Hindlimb muscle (tissue), 1 donor: ENCODE measurements at places on chromosomes 11 and 22.
A peak's percentile ranks its signal among the peaks of the same experiment; 100 is the strongest.

GRCh38 chr11:8693010-8693551, 10.5 kb downstream of the RPL27A start:
- no peak for DNase-seq

DNA sequence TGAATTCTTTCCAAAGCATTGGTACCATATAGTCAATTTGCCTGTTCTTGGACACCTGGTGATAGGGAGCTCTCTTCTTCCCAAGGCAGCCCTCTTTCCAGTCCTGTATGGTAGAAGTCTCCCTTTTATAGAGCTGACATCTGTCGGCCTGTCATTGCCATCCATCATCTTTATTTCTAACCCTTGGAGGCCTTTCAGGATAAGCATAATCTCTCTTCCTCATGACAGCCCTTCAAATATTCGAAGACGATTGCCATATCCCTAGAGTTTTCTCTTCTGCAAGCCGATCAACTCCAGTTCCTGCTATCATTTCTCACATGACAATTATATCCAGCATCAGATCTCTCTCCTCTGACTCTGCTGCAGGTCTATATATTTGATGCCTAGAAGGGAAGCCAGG, 32.7 kb upstream of the SYN3 start:
- DNase-seq, result no peak

DNA sequence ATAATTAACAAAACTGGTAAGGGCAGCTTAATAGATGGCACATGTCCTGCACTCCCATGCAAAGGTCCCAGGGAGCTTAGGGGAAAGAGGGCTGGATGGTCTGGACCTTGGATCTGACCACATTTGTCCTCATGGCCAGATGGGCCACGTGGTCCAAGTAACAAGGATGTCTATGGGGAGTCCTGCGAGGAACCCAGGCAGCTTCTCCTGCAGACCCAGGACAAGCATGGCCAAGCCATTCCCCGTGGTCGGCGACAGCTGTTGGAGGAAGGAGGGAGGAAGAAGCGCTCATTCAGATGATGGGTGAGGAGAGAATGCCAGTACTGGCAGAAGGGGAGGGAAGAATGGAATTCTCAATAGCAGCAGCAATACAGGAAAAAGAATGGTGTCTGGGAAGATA, 109.2 kb downstream of the DSCAML1 start:
- no peak for DNase-seq

DNA sequence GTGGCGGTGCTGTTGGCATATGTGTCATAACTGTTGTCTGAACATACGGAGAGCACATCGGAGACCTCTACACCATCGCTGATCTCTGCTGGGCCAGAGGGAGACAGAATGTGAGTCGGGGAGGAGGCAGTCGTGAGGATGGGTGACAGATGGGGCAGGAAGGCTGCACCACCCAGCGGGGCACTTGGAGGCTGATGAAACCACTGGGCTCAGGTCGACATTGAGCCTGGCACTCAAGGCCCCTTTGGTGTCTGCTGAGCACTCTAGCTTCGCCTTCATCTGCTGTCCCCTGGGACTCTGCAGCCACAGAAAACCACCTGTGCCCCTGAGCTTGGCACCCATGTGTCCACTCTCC, 2.5 kb upstream of the KLHL35 start:
- DNase-seq, result no peak

DNA sequence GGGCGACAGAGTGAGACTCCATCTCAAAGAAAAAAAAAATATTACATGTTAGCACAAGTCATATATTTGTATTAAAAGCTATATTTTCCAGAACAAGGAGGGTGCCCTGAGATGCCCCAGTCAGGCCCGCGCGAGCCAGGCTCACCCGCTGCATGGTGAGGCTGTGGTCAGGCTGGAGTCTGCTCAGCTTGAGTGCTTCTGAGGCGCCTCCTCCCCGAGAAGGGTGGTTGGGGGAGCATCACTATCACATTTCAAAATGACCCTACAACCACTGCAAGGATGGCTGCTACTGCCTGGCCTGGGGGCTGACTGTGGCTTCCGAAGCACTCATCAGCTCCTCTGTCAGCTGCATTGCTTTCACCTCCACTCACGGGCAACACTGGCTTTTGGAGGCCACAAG, 77.1 kb downstream of the SCUBE1 start:
- no peak for DNase-seq

DNA sequence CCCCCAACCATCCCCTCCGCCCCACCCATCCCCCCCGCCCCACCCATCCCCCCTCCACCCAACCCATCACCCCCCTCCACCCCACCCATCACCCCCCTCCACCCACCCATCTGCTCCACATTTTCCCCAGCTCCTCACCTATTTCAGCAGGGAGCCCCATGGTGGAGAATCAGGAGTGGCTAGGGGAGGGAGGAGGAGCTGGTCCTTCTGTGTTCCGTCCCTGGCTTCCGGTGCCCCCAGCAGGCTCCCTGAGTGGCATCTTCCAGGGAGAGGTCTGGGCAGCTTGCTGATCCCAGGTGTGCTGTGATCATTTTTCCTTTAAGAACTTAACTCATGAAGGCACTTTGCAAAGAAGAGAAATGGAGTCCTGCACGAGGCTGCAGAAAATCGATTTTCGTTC, 365.8 kb downstream of the TBC1D22A start:
- DNase-seq, result no peak

DNA sequence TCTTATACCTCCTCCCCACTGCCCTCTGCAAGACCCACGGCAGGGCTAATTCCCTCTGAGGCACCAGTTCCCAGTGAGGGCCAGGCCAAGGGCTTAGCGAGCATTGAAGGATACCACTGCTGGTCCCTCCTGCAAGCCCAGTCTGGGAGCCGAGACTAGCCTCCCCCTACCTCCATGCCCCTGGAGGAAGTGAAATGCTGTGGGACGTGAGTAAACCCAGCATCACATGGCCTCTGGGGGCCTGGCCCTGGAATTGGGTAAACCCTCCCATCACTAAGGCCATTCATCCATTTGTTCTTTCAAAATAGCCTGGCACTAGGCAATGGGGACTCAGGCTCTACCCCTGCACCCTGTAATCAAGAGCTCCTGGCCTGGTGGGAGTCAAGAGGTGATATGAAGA, 24.7 kb downstream of the ARAP1 start:
- DNase-seq, result no peak

DNA sequence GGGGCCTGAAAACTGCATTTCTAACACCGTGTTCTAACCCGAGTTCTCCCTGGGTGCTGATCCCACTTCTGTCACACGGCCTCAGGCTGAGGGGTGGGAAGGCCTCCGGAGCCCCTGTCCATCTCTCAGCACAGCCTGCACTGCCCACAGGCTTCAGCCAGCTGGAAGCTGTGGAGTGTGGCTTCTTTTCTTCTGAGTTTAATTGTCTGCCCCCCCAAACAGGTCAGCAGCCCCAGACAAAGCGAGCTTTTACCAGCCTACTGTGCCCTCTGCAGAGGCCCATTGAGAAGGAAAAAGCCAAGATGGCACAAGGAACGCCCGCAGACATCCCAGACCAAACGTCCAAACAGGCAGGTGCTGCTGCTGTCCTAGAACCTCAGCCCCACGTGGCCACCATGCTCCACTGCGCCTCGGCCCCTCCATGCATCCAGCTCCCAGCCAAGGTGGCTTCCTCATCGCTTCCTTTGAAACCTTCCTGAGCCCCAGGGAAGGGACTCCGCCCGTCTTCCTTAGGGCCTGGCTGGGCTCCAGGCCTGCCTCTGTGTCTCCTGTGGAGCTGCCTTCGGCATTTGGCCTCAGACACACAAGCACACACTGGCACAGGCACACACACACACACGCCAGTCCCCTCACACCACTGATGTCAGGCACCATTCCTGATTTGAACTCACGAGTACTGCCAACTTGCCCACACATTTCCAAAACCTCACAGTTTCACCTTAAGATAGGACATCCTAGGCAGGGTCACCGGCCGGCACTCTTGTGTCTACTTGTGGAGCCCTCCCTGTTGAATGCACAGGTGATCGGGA, 1.7 kb downstream of the MOB2 start:
- DNase-seq, result no peak

GRCh38 chr11:75035256-75035655, 46.5 kb downstream of the NEU3 start:
- DNase-seq, result no peak

DNA sequence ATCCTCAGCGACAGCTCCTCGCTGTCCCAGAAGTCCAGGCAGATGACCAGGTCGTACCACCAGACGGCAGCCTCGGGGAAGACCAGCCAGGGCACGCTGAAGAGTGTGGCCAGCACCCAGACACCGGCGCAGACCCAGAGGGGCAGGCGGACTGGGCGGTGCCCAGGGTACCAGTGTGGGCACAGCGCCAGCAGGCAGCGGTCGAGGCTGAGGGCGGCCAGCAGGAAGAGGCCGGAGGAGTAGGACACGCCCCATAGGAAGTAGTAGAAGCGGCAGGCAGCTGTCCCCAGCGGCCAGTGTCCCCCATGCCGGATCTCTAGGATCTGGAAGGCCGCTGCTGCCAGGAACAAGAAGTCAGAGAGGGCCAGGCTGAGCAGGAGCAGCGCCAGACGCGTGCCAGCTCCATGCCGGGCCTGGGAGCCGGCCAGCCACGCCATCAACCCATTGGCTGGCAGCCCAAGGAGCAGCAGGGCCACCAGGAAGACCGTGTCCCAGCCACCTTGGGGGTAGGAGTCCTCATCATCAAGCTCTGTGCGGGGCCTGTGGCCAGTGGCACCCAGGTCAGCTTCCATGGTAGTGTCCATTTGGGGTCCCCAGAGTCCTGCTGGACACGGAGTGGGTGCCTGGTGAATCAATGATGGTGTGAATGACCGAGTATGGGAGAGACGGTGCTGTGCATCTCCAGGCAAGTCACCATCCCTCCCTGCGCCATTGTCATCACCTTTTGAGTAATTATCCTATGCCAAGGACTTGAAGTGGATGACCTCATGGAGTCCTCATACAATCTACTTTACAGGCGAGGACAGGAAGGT, at the start of gene GPR152:
Gene GPR152, minus strand, starts transcription at position 589 of the 812 bp plus-strand sequence. Its CDS starts 5 bp downstream, at position 584.
- DNase-seq, result no peak

DNA sequence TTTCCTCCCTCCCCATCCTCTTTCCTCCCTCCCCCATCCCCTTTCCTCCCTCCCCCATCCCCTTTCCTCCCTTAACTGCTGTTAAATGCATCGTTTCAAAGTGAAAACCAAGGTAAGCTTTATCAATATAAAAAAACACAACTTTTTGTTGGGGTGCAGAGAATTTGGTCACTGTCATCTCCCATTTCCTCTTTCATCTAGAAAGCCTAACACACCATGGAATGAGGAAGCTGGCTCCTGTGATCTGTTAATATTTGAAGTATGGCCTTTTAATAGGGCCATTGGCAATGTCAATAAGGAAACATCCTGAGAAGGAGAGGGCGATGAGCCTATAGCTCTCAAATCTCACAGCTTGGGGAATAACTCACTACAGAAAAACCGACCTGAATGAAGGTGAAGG, 7.0 kb downstream of the EXPH5 start:
- DNase-seq, result no peak

DNA sequence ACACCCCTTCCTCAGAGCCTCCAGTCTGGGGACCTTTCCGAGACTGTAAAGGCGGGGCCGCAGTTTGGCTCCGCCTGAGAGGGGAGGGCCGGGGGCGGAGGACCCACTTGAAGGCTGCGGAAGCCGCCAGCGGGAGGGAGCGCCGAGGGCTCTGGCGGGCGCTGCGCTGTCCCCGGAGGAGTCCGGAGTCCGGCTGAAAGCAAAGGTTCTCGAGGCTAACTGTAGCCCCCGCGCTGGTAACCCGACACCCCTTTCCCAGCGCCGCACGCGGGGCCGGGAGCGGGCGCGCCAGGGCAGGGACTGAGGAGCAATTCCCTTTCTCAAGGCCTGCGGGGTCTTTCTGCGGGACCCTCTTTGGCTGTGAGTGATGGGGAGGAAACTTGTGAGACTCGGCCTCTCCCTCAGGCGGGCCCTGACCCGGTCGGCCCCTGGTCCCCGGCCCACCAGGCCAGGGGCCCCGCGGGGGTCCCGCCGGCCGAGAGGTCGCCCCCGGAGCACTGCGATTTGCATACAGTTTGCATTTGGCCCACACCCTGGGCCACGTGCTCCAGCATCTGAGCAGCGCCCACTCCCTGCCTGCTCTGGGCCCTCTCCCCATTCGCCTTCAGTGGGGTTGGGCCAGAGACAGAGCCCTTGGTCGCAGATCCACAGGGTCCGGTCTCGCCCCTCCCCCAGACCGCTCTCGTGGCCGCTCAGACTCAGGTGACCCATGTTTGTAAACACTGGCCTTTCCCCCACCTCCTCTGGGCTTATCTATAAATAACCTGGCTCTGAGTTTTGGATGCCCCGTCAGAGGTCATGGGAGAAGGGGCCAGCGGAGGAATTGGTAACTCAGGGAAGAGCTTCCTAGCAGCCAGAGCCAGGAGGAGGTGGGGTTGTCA, 519 bp upstream of the ART5 start:
- DNase-seq, result peak; percentile 86
